ENCODE measurements at places on chromosomes 4 and X. TPM values are rescaled to one million over a fixed set of nuclear protein-coding genes. Genes with fewer than 3 reads are reported as not detected.

The DCK gene
- 37.0 TPM for total RNA-seq

The MAGEE1 gene
- 3.2 TPM for total RNA-seq

The PAGE2B gene
- total RNA-seq = 1.2 TPM

The CYBB gene
- not detected for total RNA-seq

The MXRA5 gene
- not detected for total RNA-seq

The ASB12 gene
- total RNA-seq = not detected

The GUCY2F gene
- not detected for total RNA-seq

The MAGEC1 gene
- not detected for total RNA-seq

The DMRTC1B gene
- not detected for total RNA-seq

All from activated CD4-positive, alpha-beta memory T cell treated with anti-CD3 and anti-CD28 coated beads for 36 hours (primary cell).